Pancreas (tissue), 10 donors: ENCODE measurements at places on chromosomes 7 and 10. TPM values are rescaled to one million over a fixed set of nuclear protein-coding genes. Genes with fewer than 3 reads are reported as not detected.

The CALML5 gene
- polyA plus RNA-seq = not detected

The GPR158 gene
- 1.2 TPM for polyA plus RNA-seq

The VWA2 gene
- polyA plus RNA-seq = 1.4 TPM

The CCT6A gene
- polyA plus RNA-seq = 80.4 TPM

The LFNG gene
- polyA plus RNA-seq = 42.1 TPM

The UCN3 gene
- polyA plus RNA-seq = 45.7 TPM

The VPS37D gene
- polyA plus RNA-seq = 8.2 TPM

The CYP2E1 gene
- polyA plus RNA-seq = 7.5 TPM

The CYP3A7 gene
- 0.23 TPM for polyA plus RNA-seq

The ADAM8 gene
- polyA plus RNA-seq = 8.5 TPM

The C10orf71 gene
- 0.07 TPM for polyA plus RNA-seq

The ANKRD1 gene
- 2.8 TPM for polyA plus RNA-seq

The CTBP2 gene
- 22.2 TPM for polyA plus RNA-seq

The CLRN3 gene
- not detected for polyA plus RNA-seq

The ANXA8 gene
- polyA plus RNA-seq = 0.33 TPM
